Stimulated activated naive CD8-positive, alpha-beta T cell treated with anti-CD3 and anti-CD28 coated beads, Interleukin-15, Interleukin-2, amounts not matched to agents 100 U/mL and 50 U/mL, for 24 hours (primary cell): ENCODE measurements at places on chromosomes 4 and X.

GRCh38 chr4:87926554-87927098, 48.9 kb upstream of the SPP1 start:
- DNase-seq: no peak

DNA sequence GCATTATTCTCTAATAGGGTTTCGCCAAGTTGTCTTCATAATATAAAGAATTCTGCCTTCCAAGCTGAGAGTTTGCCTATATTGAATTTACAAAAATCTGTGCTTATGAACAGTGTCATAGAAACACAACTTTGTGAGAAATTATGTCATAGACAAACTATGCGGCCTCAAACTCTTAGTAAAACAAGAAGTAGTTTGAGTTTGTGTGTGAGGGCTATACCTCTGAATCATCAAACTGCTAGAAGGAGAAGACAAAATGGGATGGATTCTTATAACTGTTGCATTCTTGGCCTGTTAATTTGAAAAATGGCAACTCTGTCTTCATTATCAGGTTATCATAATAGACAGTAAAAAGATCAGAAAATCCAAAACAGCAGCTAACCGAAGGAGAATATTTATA, 46.1 kb upstream of the NAP1L5 start:
- no peak for DNase-seq

GRCh38 chr4:54226404-54227255, 2.5 kb upstream of the PDGFRA start:
- peak; percentile 15 for DNase-seq

DNA sequence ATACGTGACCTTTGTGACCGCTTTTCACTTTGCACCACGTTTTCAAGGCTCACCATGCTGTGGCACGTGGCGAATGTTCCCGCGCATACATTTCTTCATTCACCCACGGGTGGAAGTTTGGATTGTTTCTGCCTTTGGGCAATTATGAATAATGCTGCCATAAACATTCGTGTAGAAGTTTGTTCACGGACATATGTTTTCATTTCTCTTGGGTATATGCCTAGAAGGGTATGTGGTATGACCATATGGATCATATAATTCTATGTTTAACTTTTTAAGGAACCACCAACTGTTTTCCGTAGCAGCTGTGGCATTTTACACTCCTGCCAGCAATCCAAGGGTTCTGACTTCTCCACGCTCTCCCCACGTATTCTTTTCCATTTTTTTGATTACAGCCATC, 60.9 kb upstream of the MXD4 start:
- DNase-seq: no peak

- no peak for DNase-seq
These were observed 38.3 kb upstream of the LGI2 start for GRCh38 chr4:25069014-25069413.

DNA sequence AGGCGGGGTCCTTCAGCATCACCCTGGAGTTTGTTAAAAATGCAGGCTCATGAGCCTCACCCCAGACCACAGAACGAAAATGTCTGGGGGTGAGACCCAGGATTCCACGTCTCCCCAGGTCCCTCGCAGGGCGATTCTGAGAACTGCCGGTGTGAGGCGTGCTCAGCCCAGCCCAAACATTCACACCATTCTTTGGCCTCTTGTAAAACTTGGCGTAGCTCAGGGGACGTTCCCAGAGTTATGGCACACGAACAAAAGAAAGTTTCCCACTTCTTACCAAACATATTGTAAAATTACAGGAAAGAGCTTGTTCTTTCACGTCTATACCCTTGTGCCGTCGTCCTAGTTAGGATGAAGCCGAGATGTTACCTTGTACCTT, 12.9 kb downstream of the CD99 start:
- peak; percentile 22 for DNase-seq

DNA sequence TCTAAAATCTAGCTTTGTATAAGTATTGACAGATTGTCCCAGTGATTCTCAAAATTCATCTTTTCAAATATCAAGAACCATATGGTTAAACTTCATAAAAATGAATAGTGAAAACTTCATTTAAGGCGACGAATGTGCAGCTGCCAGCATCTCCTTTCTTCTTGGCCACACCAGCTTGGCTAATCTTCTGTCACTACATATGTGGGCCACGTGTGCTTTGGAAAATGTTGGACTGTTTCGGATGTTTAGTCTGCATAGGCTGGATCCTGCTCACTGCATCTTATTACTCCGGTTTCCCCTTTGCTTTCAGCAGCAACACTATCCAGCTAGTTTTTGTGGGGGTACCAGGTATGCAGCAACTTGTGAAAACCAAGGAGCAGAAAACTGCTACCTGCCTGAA, 221.9 kb downstream of the BMPR1B start:
- DNase-seq: no peak

DNA sequence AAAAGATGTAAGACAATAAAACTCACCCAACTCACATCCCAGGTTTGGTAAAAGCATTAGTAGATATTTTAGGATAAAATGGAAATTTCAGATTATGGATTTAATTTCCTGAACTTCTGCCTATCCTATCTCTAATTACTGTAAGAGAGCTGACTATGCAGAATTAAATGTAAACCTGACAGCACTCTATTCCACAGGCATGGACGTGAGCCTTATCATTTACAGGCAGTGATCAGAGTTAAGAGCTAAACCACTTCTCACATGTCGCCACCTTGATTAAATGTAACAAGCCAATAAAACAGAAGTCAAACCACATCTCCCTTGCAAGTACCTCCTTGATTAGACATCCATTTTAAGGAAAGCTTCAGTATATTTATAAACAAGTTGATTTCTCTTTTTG, 97.5 kb upstream of the CBR4 start:
- no peak for DNase-seq

DNA sequence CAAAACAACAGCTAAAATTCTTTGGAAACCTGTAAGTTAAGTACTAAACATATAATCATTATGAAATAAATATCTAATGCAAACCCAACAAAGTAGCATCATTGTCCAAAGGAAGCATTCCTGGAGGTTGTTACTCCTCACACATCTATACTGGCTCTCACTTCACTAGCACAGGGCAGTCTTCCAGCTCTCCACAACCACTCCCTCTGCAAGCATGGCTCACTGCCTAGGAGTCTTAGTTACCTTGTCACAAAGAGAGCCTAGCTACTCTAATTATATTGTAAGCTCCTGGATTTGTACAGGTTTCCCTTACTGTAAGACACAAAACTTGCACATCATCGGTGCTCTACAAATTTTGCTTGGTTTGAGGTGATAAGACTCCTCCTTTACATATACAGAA, 76.1 kb downstream of the AMMECR1 start:
- no peak for DNase-seq

GRCh38 chr4:89351201-89351600, 43.6 kb upstream of the GPRIN3 start:
- no peak for DNase-seq

- no peak for DNase-seq
These were observed 67.2 kb downstream of the RPS3A start for GRCh38 chr4:151166636-151167035.

DNA sequence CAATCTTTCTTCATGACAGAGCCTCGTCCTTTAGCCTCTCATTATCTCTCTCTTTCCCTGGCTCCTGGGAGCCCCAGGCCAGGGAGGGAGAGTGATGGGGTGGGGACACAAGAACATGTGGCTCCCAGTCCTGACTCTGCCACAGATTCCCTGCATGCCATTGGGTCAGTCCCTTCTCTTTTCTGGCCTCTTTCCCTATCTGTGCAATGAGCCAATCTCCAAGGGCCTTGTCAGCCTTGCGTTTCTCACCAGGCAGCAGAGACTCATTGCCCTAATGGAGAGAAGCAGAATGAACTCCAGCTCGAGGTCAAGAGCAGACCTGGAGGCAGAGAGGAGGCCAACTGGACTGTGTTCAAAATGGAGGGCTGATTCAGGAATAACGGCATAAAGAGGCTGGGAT, 38.4 kb upstream of the PJA1 start:
- DNase-seq: no peak

DNA sequence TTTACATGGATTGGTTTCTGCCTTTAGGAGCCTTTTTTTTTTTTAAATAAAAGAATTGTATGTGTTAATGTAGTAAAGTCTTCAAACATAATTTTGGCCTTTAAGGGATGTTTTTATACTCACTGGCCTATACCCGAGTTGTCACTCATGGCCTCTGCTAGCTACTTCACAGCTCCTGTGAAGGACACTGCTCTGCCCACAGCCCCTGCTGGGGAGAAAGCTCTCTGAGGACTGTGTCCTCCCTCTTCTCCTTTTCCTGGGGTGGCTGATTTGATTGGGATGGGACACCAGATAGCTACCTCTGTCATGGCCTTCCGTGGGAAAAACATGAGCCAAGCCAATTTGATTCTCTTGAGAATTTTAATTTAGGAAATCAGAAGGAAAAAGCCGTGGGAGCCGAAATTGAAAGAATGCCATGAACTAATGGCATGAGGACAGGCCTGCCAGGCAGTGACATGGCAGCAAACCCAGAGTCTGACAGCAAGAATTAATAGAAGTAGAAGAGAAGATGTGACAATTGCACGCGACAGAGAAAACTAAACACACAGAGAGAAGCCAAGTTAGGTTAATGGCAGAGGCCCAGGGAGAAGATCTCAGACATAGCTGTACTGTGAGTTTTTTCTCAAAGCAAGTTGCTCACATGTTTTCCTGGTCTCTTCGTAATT, 81.4 kb downstream of the ARHGAP10 start:
- no peak for DNase-seq

GRCh38 chrX:48681539-48682183, 1.9 kb upstream of the WAS start:
- no peak for DNase-seq
